ENCODE measurements at places on chromosomes 12 and 14.

DNA sequence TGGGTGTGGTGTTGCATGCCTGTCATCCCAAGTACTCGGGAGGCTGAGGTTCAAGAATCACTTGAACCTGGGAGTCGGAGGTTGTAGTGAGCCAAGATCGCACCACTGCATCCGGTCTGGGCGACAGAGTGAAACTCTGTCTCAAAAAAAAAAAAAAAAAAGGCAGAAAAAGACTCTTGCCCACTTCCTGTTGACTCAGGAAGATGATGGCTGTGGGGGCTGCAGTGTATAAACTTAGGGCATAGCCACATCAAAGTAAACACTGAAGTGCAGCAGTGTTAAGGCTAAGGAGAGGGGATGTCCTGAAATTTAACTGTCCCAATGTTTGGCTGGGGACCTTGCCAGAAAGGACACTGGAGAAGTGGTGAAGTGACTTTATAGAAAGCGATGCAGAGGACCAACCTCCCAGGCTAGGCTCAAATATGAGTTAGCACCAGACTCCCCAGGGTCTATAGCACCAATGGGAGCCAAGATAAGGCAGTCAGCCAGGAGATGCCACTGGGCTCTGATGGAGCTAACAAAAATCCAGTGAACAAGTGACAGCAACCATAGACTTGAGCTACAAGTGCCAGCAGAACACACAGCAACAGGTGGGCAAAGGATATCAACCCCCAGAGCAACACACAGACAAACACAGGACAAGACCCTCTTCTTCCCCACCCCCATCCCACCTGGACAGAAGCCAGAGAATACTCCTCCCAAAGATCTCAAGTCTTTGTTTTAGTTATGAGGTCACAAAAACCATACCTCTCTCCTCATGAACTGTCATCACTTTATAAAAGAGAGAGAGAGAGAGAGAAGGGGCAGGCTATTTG lies 28.0 kb downstream of the NELL2 start:
- peak; percentile 43 for DNase-seq

- no peak for DNase-seq
Observed at GRCh38 chr14:26209699-26210098, 388.1 kb downstream of the NOVA1 start.

DNA sequence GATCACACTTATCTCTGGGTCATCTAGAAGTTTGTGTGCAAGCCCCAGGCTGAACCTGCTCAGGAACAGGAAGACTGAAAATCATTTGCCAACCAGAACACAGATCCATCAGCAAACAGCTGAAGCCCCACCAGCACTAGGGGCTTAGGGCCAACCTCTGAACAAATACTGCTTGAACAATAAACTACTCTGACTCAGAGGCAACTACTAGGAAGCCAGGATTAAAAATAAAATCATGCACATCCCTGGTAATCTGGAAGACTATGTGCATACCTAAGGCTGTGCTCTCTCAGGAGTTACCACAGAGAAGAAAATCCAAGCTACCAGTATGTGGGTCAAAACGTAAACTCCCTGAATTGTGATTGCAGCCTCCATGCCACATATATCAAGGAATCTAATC lies 15.9 kb downstream of the GALNT8 start:
- DNase-seq, result no peak

GRCh38 chr12:93741659-93742109 lies 64.5 kb downstream of the CRADD start:
- DNase-seq, result no peak

GRCh38 chr14:67916430-67916829 lies 96.9 kb downstream of the RAD51B start:
- DNase-seq, result no peak

GRCh38 chr14:90416720-90417119 lies 19.9 kb downstream of the CALM1 start:
- no peak for DNase-seq

DNA sequence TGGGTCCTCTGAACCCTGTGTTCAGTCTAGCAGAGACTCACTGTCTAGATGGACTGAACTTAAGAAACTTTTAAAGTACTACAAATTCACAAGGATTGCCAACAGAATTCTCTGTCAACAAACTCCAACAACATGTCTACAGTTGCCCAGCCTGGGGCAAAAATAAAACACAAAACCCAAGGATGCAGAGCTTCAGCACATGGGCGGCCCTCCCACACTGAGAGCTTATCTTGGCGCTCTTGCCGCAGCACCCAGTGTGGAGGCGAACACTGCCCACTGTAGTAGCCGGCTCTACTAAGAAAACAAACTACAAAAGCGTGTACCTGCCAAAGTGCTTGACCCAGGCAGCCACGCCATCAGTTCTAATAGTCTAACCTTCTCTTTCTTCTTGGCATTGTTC lies 66.7 kb downstream of the PTPN21 start:
- no peak for DNase-seq

GRCh38 chr12:24551163-24551786 lies 397.6 kb downstream of the BCAT1 start:
- DNase-seq, result no peak

DNA sequence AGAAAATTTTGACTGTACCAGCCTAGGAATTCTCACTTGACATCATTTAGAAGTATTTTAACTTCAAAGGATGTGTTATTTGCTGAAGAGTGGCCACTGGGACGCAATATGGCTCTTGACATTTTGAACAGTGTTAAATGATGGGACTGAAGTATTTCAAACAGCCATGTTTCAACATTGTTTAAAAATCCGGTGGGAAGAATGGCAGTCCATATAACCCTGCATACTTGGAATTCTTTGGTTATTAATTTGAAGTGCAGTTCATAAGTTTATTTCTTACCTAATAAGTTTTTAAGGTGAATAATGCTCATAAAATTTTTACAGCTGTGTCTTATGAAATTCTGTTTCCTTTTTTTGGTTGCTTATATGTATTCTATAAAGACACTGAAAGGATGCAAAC lies 8.3 kb downstream of the TMTC2 start:
- DNase-seq, result no peak

DNA sequence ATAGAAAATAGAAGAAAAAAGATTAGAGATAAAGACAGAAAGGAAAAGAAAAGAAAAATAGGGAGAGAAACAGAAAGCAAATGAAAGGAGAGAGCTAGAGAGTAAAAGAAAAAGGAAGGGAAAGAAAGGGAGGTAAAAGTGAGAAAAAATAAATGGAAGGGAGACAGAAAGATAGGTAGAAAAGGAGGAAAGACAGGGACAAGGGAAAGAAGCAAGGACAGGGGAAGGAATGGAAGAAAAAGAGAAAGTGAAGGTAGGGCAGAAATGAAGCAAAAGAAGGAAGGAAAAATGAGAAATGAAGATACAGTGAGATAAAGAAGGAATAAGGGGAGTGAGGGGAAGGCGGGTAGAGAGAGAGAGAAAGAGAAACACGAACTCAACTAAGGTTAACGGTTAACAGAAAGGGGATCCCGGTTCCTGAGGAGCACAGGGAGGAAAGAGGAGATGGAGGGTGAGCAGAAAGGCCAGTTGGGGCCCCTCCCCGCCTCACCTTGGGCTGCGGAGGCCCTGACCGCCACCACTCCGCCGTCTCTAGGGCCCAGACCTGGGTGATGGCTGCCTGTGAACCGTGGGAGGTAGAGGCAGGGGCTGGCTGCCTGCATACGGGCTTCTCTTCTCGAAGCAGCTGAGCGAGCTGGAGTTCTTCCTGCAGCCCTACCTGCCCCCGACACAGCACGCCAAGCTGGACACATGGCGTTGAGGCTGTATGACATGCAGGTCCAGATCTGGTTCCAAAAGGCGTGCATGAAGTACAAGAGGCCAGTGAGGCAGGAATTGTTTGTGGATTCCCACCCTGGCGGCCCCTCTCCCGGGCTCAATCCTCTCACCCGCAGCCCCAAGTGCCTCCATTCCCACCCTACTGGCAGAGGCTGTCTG lies 59.5 kb downstream of the SMUG1 start:
- no peak for DNase-seq

DNA sequence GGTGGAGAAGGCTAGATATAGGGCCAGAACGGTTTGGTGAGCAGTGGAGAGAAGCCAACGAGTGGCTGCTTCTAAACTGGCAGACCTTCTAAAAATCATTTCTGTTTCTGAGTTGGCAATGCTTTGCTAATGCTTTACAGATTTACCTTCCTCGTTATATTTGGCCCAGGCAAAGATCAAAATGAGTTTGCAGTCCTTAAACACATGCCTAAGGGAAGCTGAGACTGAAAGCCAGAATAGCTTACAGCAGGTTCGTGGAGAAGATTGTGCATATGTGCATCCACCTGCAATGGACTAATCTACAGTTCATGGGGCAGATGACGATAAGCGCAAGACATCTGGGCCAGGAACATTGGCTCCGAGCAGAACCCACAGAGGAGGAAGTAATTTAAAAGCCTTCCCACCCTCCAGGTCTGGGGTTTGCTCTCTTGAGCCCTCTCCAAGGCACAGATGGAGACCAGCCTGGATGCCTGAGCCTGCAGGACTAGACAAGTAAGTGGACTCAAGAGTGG lies 99.4 kb downstream of the NINJ2 start:
- DNase-seq, result no peak

- no peak for DNase-seq
Observed at GRCh38 chr12:64746663-64747062, 12.5 kb downstream of the GNS start.

- no peak for DNase-seq
Observed at GRCh38 chr12:82665142-82665923, 21.4 kb upstream of the TMTC2 start.

- DNase-seq, result no peak
Observed at GRCh38 chr12:2356601-2357125, 303.9 kb downstream of the CACNA1C start.

GRCh38 chr14:25014440-25014839 lies 35.5 kb downstream of the STXBP6 start:
- no peak for DNase-seq

DNA sequence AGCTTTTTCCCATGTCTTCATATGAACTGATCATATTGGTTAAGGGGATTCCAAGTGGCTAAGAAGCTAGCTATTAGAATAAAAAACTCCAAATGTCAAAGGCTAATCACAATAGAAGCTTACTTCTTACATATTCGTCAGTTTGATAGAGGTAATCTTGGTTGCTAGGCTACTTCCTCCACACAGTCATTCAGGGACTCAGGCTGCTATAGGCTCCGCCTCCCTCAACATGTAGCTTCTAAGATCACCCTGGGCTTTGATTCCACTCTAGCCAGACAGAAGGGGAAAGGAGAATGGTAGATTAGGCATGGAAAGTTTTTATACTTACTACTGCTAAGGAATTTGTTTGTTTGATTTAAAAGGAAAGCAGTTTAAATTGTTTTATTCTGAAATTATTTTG lies 207.9 kb downstream of the EFCAB11 start:
- DNase-seq, result no peak

- no peak for DNase-seq
Observed at GRCh38 chr14:23776296-23776695, 140.1 kb downstream of the DHRS2 start.

DNA sequence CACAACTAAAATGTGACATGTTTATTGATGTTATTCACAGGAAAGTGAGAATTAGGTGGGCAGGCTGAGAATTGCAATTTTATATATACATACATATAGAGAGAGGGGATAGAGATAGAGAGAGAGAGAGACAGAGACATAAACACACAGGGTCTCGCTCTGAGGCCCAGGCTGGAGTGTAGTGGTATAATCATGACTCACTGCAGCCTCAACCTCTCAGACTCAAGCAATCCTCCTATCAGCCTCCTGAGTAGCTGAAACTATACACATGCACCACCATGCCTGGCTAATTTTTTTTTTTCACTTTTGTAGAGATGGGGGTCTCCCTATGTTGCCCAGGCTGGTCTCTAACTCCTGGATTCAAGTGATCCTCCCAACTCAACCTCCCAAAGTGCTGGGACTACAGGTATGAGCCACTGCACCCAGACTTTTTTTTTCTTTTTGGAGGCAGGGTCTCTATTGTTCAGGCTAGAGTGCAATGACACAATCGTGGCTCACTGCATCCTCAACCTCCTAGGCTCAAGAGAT lies 49.1 kb downstream of the R3HDM2 start:
- no peak for DNase-seq

DNA sequence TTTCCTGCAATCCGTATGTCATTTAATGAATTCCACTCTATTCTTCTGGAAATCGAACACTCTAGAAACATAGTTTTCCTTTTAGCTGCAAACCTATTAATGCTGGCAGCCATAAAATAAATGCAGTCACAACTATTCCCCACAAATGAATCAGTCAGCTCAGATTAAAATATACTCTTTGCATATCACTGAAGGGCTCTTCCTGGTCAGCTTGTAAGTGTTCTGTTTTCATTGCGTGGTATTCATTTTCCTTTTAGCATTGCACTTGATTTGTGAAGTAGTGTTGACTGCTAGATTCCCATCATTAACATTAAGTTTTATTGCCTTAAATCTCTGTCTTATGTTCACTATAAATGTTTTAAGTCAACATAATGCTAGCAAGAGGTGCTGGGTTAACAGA lies 685.9 kb downstream of the DIO2 start:
- no peak for DNase-seq

DNA sequence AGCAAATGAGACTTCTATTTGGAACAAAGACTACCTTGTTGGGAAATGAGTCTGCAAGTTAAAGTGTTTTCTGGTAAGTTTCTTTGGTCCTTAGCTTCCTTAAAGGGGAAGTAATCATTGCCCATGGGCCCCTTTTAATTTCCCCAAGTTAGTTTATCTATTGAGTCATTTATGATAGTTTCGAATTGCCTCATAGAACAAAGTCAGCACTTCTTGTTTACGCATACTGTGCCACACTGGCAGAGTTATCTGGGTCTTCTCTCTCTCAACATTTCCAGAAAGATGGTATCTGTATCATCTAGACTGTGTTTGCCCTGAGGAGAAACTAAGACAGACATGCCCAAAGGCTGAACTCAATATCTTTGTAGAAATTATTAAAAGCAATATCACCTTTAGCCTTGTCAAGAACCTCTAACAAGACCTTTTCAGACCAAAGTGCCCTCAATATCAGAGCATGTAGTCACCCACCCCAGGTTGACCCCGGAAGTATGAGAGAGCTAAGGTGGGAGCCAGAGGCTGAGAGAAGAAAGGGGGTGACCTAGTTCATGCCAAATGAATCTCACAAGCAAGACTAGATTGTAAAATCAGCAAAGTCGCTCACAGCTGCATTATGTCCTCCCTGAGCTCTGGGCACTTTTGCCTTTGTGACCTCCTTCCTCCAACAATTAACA lies 40.0 kb downstream of the GPR65 start:
- no peak for DNase-seq

- no peak for DNase-seq
Observed at GRCh38 chr14:31660191-31660590, 99.0 kb downstream of the NUBPL start.

- DNase-seq, result no peak
Observed at GRCh38 chr12:103780992-103781391, 60.0 kb downstream of the NT5DC3 start.
